ENCODE measurements at places on chromosomes 6 and 20.

DNA sequence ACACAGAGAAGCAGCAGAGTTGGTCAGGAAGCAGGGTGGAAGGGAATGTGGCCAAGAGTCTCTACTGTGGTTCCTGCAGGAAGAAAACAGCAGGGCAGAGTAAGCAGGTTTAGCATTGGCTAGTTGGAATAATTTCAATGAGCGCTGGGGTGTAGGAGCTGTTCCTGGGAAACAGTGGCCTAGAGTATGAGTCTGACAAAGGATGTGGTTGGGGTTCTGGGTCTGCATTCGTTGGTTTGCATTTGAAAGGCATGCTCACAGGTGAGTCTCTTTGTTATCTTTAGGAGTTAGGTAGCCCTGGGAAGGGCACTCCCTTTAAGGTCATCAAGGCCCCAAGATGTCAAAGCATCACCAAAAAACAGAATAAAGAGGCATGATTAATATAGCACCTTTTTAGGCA is 911.6 kb upstream of the SLC35B3 start:
- no peak for DNase-seq

- DNase-seq = no peak
Measured at GRCh38 chr6:106849120-106849519, 125.4 kb downstream of the CD24 start.

DNA sequence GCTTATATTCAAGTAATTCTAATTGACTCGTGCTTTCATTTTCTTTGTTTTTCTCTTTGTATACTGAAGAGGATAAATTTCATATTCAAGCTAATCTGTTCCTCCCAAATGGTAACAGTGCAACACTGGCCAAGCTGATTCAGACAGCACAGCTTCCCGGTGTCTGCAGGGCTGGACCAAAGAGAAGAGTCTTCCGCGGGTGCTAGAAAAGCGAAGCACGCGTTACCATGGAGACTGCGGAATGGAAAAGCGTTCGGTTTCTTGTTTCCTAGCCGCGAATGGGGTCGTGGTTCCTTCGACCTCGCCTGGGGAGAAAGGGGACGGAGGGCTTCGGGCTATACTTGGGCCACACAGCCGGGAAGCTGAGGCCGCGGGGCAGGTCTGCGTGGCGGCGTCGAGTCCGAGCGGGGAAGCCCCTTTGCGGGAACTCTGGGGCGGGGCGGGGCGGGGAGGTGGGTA is 6.2 kb upstream of the ZNF311 start:
- no peak for DNase-seq

DNA sequence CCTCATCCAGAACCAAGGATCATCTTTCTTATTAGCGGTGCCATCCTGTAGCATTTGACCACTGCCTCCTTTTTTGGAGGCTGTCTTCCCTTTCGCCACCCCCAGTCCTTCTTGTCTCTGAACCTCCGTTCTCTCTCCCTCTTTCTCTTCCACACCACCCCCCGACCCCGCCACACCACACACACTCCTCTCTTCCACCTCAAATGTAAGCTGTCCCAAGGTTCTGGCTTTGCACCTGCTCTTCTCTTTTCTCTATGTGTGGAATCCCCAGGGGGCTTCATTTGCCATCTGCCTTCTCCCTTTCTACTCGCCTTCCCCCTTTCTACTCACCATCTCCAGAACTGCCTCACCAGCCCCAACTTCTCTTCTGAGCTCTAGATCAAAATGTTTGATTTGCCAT is 111.3 kb upstream of the CDYL start:
- DNase-seq = no peak

DNA sequence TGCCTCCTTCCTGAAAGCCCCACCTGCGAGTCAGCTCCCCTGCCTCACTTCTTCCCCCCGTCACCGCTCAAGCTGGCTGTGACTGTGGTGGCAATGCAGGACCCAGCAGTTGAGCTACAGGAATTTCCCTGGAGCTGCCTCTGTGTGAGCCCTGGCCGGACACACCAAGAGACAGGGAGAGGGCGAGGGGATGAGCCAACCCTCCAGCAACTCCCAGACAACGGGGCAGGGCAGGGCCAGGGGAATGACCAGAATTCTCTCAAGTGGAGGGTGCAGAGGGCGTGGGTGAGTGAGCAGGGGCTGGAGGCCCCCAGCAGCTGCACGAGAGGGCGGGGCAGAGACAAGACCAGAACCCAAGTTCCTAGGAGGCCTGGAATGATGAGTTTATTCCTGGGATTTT is 4.9 kb upstream of the ARFGAP1 start:
- DNase-seq = no peak

GRCh38 chr6:166862978-166863530 is 93.3 kb downstream of the RNASET2 start:
- DNase-seq = no peak

GRCh38 chr20:56400001-56400640 is 7.7 kb downstream of the CSTF1 start:
- no peak for DNase-seq

- DNase-seq = no peak
Measured at GRCh38 chr20:19723813-19724430, 34.1 kb upstream of the RIN2 start.

DNA sequence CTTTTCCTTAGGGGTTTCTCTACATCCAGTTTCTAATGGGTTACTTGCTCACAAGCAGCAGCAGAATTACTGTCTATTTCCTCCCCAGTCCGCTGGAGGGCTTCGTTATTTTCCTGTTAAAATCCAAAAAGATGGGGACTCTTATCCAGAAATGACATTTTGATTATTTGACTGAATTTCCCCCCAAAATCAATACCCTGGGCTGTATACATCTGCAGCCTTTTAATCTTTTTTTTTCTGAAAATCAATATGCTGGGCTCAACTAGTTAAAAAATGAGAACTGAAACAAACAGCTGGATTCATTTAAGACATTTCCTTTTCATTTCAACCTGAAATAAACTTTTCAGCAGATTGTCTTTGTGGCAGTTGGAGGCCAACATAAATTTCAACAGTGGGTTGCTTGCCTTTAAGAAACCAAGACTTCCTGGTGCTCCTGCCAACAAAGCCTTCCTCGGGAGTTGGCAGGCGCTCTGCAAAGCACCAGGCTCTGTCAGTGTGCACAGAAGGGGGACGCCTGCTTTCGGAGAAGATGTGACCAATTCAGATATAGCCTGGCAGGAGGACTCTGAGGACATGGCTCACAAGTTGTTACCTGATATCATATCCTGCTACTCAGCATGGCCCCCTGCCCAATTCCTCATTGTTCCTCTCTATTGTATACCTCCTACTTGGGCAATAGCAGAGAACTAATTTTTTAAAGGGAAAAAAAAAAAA is 204.7 kb upstream of the ARG1 start:
- no peak for DNase-seq

- no peak for DNase-seq
Measured at GRCh38 chr6:169168706-169169105, 84.9 kb downstream of the THBS2 start.

DNA sequence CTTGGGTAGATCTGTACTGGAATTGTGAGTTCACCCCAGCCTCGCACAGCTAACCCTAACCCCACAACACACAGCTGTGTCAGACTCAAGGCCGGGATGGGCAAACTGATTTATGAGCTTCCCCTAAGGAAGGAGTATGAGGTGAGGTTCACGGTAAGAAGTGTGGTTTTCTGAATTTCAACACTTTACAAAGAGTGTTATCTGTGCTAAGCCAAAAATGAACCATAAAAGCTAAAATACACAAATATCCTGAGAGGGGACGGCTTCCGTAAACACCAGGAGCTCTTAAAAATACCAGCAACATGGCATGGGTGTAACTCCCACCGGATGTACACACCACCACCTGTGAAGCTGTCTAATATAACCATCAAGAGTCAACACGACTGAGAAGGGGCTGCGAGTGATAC is 101.2 kb downstream of the ATP9A start:
- DNase-seq = no peak

GRCh38 chr20:25221592-25222460 is 26.1 kb upstream of the PYGB start:
- DNase-seq = no peak

- no peak for DNase-seq
Measured at GRCh38 chr20:62697468-62697912, 11.1 kb upstream of the NTSR1 start.

GRCh38 chr20:313948-314347 is 11.4 kb upstream of the SOX12 start:
- DNase-seq = no peak

DNA sequence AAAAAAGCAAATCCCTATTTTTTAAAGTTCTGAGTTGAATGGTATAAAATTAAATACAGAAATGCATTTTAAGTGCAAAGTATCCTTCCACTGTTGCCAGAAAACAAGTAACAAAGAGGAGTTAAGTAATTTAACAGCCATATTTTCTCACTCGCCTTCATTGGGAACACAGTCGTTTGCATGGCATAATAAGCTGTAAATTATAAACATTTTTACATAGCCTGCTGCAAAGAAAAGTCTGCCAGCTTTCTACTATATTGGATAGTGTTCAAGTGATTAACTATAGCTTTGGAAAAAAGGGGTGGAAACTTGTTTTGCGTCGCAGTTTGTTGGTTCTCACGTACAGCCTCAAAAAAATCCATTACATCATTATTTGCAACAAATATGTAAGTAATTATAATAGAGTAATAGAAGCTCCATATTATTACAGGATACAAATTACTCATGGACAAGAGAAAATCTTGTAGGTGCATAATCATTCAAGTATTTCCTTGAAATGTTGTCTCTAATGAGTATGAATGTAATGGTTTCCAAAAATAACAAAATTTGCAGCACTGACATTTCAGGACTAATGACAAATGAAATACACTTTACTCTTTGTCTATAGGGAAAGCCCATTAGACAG is 139.3 kb downstream of the PDSS2 start:
- DNase-seq = no peak

DNA sequence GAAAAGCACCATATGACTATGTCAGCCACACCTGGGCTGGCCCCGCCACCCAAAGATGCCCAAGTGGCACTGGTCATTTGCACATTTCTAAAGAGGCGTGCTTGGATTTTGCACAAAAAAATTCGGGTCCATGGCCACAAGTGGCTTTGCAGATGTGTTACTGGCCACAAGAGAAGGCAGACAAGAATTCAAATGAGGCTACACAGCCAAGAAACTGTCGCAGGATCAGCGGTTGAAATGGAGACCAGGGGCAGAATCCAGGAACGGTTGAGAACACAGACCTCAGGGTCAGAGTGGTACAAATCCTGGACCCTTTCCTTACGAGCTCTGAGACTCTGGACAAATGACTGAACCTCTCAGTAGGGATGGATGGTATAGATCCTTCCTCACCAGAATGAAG is 48.6 kb upstream of the SASH1 start:
- no peak for DNase-seq
